ENCODE measurements at places on chromosomes 2 and 18. TPM values are rescaled to one million over a fixed set of nuclear protein-coding genes. Genes with fewer than 3 reads are reported as not detected.

DNA sequence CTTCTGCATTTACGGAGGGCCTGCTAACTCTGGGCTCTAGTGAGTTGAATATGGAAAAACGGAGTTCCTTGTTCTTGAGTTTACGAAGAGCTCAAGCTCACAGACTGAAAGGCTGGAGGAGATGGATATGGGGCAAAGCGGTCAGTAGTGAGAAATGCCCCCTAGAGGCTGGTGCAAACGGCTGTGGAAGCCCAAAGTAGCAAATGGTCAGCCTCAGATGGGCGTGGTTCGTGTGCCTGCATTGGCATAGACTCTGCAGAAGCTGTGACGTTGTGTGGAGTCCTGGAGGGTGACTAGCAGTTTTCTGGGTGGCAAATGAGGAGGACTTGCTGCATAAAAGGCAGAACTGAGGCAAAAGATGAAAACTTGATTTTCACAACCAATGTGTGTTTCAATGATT lies 93.6 kb upstream of the TWIST2 start:
- no peak for DNase-seq
- no peaks in the 10 kb centered on the region for H3K4me1 ChIP-seq
- H3K4me3 ChIP-seq: no peak overlapping the region
- no peak overlapping the region for H3K27ac ChIP-seq

- no peaks in the 10 kb centered on the region for H3K36me3 ChIP-seq
- H3K27ac ChIP-seq: no peak overlapping the region
- no peaks in the 10 kb centered on the region for H3K4me1 ChIP-seq
- no peak for DNase-seq
Measured at GRCh38 chr2:219199470-219200211, 6.9 kb upstream of the ZFAND2B start.

GRCh38 chr18:55699233-55699765 lies 111.3 kb upstream of the TCF4 start:
- no peaks in the 10 kb centered on the region for H3K4me1 ChIP-seq
- no peaks in the 10 kb centered on the region for H3K36me3 ChIP-seq
- no peak overlapping the region for H3K4me3 ChIP-seq
- no peaks in the 10 kb centered on the region for H3K27me3 ChIP-seq
- no peak for DNase-seq

- no peak overlapping the region for H3K4me3 ChIP-seq
- H3K27ac ChIP-seq: no peak overlapping the region
- DNase-seq: no peak
- H3K36me3 ChIP-seq: no peaks in the 10 kb centered on the region
- no peaks in the 10 kb centered on the region for H3K27me3 ChIP-seq
Measured at GRCh38 chr2:229096409-229097066, 174.5 kb downstream of the PID1 start.

- no peak for DNase-seq
- no peak overlapping the region for H3K4me3 ChIP-seq
- H3K4me1 ChIP-seq: no peaks in the 10 kb centered on the region
Measured at GRCh38 chr2:88897715-88898114, 206.2 kb downstream of the RPIA start.

DNA sequence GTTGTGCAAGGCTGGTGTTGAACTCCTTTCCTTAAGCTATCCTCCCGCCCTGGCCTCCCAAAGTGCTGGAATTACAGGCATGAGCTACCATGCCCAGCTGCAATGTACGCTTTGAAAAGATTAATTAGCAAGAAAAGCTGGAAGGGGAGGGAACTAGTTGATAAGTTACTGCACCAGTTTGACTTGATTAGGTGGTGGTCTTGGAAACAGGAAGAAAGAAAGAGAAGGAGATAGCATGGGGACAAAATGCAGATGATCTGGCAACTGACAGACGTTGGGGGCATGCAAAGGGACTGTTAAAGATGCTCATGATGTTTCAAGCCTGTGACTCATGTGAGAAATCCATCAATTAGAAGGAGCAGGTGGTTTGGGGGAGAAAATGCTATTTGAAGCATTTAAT lies 68.6 kb downstream of the PLEKHM3 start:
- H3K36me3 ChIP-seq: no peaks in the 10 kb centered on the region
- no peak for DNase-seq
- H3K4me3 ChIP-seq: no peak overlapping the region
- H3K27ac ChIP-seq: no peak overlapping the region
- H3K27me3 ChIP-seq: no peaks in the 10 kb centered on the region
- H3K4me1 ChIP-seq: peaks cover 7% of the 10 kb centered on the region

DNA sequence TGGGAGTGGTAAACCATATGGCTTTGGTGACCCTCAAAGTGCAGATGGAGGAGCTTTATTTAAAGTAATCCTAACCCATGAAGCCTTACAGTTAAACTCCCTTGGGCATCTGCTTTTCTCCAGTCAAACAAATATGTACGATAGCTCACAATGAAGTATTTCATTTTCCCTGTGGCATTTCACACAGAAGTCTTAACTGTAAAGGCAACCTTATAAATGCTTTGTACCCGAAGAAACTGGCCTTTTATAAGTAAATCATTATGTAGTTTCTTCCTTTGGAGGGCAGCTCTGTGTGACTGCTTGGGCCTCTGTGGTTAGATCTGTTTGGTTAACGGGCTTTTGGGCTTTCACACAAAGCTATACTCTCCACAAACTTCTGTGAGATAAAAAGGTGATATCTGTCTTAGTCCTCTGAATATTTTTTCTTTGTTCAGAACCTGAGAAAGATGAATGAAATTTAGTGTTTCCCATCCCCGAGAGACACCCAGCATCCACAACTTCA lies 46.6 kb downstream of the SCN1A start:
- no peaks in the 10 kb centered on the region for H3K4me1 ChIP-seq
- DNase-seq: no peak
- H3K36me3 ChIP-seq: no peaks in the 10 kb centered on the region
- no peak overlapping the region for H3K27ac ChIP-seq
- no peak overlapping the region for H3K4me3 ChIP-seq

DNA sequence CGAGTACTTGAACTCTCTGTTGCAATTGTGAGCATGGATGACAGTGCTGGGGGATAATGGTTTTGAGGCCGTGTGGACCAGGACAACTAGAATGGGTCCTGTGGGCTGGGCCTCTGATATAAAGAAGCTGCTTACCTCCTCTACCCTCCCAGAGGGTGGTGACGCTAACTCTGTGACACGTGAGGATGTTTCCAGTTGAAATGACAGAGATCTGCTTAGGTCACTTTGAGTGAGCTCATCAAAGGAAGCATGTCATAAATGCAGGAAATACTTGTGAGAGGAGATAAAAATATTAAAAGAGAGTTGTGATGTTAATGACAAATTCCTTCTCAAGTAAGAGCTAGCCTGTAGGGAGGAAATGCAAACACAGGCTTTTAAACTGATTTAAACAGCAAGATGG lies 16.4 kb downstream of the RMC1 start:
- peaks cover 16% of the 10 kb centered on the region for H3K4me1 ChIP-seq
- H3K27ac ChIP-seq: no peak overlapping the region

GRCh38 chr2:232276084-232276732 lies 102.3 kb upstream of the ALPP start:
- no peaks in the 10 kb centered on the region for H3K36me3 ChIP-seq
- H3K27me3 ChIP-seq: no peaks in the 10 kb centered on the region
- DNase-seq: no peak
- no peak overlapping the region for H3K4me3 ChIP-seq
- peak overlapping the region; percentile 9 for H3K27ac ChIP-seq

- no peaks in the 10 kb centered on the region for H3K27me3 ChIP-seq
- no peaks in the 10 kb centered on the region for H3K4me1 ChIP-seq
- no peak overlapping the region for H3K27ac ChIP-seq
Measured at GRCh38 chr18:77088963-77089722, 43.4 kb downstream of the MBP start.

DNA sequence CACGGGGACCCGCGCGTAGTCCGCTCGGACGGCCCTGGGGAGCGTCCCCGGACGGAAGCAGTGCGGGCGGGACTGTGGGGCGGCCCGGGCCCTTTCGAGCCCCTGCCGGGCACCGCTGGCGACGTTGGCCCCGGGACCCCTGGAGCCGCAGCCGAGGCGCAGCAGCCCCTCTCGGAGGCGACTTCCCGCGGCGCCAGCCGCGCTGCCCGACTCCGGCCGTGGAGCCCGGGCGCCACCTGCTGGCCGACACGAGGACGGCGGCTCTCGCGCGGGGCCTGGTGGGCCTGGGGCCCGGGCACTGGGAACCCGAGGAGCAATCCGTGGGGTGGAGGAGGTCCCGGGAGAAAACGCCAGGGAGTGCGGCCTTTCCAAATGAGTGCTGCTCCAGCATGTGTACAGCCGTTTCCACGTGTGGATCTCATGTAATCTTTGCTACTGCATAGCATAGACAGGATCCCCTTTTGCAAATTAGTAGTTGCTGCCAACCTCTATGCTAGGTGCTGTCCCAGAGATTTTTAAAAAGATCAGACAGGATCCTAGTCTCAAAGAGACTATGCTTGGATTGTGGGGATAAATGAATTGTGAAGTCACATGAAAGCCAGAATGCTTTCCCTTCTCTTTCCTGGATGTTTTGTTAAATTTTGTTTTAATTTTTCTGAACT lies 4.0 kb downstream of the ID2 start:
- no peak for DNase-seq
- no peaks in the 10 kb centered on the region for H3K4me1 ChIP-seq
- peak overlapping the region; percentile 52 for H3K27ac ChIP-seq
- H3K4me3 ChIP-seq: peak overlapping the region; percentile 35
- H3K36me3 ChIP-seq: no peaks in the 10 kb centered on the region

DNA sequence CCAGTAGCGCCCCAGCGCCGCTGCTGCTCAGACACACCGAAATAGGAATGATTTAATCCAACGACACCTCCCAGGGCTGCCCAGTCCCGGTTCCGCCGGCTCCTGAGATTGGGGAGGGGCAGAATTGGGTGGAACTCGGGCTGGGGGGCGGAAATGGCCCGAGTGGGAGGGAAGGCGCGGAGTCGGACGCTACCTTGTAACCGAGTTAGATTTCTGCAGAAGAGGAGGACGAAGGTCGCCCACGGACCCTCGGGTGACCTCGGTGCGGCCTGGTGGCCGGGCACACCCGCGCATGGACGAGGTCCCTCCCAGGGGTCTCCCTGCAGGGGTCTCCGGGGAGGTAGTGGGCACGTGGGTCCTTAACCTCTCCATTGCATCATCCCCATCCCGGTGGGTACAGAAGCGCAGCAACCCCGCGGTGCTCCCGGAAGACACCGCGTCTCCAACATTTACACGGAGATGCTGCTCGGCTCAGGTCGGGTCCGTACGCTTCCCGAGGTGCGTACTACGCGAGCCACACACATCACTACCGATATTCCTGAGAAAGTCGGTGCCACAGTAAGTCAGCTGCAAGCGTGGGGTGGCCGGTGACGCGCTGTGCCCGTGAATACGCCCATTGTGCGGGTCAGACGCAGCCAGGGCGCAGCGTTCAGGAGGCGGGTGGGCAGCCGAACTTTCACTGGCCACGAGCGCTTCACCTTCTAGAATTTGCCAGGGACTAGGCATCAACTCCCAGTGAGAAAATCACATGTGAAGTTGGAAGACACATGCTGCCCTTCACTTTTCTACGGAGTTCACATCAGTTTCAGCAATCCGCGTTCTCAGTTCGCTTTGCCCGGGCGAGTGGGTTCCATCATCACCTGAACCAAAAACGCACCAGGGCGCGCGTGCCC lies 3.0 kb downstream of the ZNF516 start:
- H3K27me3 ChIP-seq: no peaks in the 10 kb centered on the region
- DNase-seq: no peak
- H3K4me3 ChIP-seq: peak overlapping the region; percentile 79
- H3K27ac ChIP-seq: peak overlapping the region; percentile 79
- H3K36me3 ChIP-seq: no peaks in the 10 kb centered on the region

The SP5 gene
- total RNA-seq: not detected

The LONRF2 gene
- 0.03 TPM for total RNA-seq

The RBFA gene
- 41.2 TPM for total RNA-seq

The DSG4 gene
- total RNA-seq: 0.16 TPM

The LRRC30 gene
- not detected for total RNA-seq

The CCDC93 gene
- 17.1 TPM for total RNA-seq

The DNPEP gene
- total RNA-seq: 68.8 TPM

The EVA1A gene
- total RNA-seq: 1.0 TPM
